ENCODE measurements at places on chromosomes 12 and 14.

DNA sequence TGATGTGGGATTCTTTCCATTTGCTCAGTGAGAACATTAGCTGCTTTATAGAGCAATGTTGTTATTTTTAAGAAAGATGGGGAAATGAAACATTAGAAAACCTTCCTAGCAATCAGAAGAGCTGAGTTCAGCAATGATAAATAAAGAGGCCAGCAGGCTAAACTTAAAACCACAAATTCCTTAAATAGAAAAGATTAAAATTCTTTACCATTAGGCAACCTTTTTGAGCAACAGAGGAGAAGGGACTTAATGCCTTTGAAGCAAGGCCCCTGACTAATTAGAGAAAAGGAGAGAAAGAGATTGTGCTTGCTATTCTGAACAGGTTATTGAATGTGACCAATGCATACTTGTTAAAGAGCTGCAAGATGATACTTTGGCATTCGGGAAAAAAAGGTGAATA lies 160.8 kb upstream of the LMO3 start:
- no peak for DNase-seq

GRCh38 chr14:33837943-33838683 lies 112.8 kb downstream of the EGLN3 start:
- DNase-seq = no peak

DNA sequence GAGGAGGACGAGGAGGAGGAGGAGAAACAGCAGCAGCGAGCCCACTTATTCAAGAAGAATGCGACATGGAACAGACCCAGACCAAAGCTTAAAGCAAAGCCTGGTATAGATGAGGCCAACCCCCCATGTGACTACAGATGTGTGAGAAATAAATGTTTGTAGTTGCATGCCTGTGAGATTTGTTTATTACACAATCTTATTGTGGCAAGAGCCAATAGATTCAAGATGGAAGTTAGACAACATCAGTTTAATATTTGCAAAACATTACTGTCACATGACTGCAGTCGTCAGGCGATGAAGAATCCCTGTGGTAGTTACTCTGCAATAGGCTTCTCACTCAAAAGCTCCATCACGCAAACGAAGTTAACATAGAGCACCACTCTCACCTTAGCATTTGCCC lies 17.2 kb upstream of the SLC35F4 start:
- no peak for DNase-seq

DNA sequence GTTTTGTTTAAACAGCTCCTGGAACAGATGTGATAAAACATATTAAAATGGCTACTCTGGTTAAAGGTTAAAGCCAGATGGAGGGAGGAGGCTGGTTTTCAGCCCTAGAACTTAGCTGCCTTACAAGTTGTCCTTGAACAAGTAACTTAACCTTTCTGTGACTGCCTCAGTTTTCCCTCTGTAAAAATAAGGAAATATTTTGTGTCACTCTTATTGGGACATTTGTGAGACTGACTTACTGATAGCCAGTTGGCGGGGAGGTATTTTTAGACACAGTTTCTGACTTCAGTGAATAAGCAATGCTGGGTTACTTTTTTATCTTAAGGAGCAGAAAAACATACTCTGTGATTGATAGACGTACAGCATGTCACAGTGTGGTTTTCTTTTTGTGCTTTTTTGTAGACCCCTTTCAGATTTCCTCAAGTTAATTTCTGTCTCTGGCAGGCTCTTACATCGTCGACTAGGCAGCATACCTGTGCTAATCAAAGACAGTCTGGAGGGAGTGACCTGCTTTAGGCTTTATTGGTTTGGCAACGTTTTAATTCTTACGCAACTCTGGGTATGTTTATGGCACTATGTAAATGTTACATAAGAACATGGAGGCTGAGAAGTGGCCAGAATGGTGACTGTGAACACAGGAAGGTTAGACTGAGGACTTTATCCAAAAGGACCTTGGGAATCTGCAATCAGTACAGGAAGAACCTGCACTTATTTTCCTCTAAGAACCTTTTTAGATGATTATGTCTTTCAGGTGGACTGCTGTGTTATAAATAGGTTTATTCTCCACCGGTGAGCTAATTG lies 3.3 kb downstream of the ACVR1B start:
- no peak for DNase-seq

- no peak for DNase-seq
These were observed 484 bp downstream of the MIS18BP1 start for GRCh38 chr14:45252366-45253069.

Measured in GM19239 (cell line).